ENCODE measurements at places on chromosomes 11 and 22.

DNA sequence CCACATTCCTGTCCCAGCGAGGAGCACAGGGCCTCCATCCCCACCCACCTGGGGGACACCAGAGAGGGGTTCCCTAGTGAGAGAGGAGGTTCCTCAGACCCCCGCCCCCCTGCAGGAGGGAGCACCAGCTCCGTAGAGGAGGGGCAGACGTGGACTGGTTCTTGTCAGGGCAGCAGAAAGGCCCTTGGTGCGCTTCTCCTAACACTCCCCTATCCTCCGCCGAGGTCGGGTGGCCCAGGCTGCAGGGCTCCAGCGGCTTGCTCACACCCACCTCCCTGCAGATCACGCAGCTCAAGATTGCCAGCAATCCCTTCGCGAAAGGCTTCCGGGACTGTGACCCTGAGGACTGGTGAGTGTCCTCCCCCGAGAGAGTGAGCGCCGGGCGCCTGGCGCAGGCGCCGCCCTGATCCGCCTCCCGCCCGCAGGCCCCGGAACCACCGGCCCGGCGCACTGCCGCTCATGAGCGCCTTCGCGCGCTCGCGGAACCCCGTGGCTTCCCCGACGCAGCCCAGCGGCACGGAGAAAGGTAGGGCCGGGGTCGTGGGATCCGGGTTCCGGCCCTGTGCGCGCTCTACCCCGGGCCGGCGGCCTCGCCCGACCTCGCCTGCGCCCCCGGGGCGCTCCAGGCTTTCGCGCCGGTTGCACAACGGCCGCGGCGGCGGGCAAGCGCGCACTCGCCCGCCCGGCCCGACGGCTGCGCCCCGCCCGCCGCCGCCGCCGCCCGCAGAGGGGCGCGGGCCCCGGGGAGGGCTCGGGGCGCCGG is 5.1 kb downstream of the TBX1 start:
- H3K27me3 ChIP-seq: peaks cover 3% of the 10 kb centered on the region
- H3K4me1 ChIP-seq: no peaks in the 10 kb centered on the region
- no peak overlapping the region for H3K27ac ChIP-seq
- H3K4me3 ChIP-seq: no peak overlapping the region
- H3K36me3 ChIP-seq: no peaks in the 10 kb centered on the region

- H3K27ac ChIP-seq: no peak overlapping the region
- peaks cover 5% of the 10 kb centered on the region for H3K36me3 ChIP-seq
- peaks cover 13% of the 10 kb centered on the region for H3K4me1 ChIP-seq
- H3K4me3 ChIP-seq: no peak overlapping the region
Observed at GRCh38 chr11:62843466-62843865, 4.1 kb upstream of the WDR74 start.

- peaks cover 12% of the 10 kb centered on the region for H3K4me1 ChIP-seq
- no peaks in the 10 kb centered on the region for H3K36me3 ChIP-seq
- no peak overlapping the region for H3K27ac ChIP-seq
- no peaks in the 10 kb centered on the region for H3K27me3 ChIP-seq
- H3K4me3 ChIP-seq: no peak overlapping the region
Observed at GRCh38 chr11:74320538-74320937, 9.1 kb upstream of the P4HA3 start.

DNA sequence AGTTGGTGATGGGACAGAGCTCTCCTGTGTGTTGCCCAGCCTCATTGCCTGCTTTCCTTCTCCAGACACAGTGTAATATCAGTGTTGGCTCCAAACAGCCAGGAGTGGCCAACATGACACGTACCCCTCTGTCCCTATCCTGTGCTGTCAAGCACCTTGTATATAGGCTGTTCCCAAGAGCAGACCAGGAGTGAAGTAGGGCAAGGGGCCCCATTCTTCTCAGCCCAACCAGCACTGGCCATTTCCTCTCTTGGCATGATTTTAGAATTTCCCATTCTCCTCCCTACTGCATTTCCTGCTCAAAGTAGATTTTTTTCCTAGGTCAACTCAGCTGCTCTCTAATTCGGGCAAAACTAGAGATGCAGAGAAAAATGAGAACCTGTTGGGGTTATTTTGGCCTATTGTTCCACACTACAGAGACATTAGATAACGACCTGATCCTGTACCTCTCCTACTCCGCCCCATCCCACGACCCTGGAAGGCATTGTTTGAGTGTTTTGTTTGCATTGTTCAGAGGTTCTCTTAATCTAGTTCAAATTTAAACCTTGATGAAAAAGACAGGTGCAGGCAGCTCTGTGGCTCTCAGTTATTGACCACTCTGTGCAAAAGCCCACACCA is 95.6 kb downstream of the RASSF10 start:
- no peak overlapping the region for H3K4me3 ChIP-seq
- H3K36me3 ChIP-seq: no peaks in the 10 kb centered on the region
- peaks cover 11% of the 10 kb centered on the region for H3K27me3 ChIP-seq
- H3K4me1 ChIP-seq: no peaks in the 10 kb centered on the region

GRCh38 chr11:65742353-65742752 is 21.8 kb upstream of the RNASEH2C start:
- no peak overlapping the region for H3K4me3 ChIP-seq
- no peak for DNase-seq
- peaks cover 7% of the 10 kb centered on the region for H3K27me3 ChIP-seq
- no peak overlapping the region for H3K27ac ChIP-seq

DNA sequence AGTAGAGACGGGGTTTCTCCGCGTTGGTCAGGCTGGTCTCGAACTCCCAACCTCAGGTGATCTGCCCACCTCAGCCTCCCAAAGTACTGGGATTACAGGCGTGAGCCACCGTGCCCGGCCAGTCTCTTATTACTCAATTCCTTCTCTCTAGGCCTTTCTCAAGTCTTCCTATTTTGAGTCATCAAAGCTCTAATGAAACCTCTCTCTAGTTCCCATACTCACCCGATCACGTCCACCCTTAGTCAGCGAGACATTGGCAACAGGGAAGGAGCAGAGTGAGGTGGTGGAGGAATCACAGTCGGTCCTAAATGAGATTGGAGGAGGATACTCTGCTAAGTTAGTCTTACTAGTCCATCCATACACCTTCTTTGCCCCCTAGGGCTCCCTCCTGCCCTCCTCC is 5.0 kb downstream of the BSCL2 start:
- peaks cover 74% of the 10 kb centered on the region for H3K36me3 ChIP-seq
- H3K27ac ChIP-seq: no peak overlapping the region
- no peaks in the 10 kb centered on the region for H3K27me3 ChIP-seq
- no peak for DNase-seq
- H3K4me3 ChIP-seq: no peak overlapping the region

- no peak for DNase-seq
- no peak overlapping the region for H3K4me3 ChIP-seq
- H3K27ac ChIP-seq: no peak overlapping the region
- peaks cover 75% of the 10 kb centered on the region for H3K36me3 ChIP-seq
Observed at GRCh38 chr11:57308426-57309060, 16.2 kb downstream of the TNKS1BP1 start.

GRCh38 chr11:86696004-86696403 is 23.6 kb upstream of the ME3 start:
- peaks cover 19% of the 10 kb centered on the region for H3K4me1 ChIP-seq
- no peak overlapping the region for H3K4me3 ChIP-seq
- no peaks in the 10 kb centered on the region for H3K27me3 ChIP-seq
- no peak overlapping the region for H3K27ac ChIP-seq
- no peaks in the 10 kb centered on the region for H3K36me3 ChIP-seq
